ENCODE measurements at places on chromosomes 4 and X. TPM values are rescaled to one million over a fixed set of nuclear protein-coding genes. Genes with fewer than 3 reads are reported as not detected.

Gene ZMAT1
- 2.1 TPM for polyA plus RNA-seq

Gene USP9X
- polyA plus RNA-seq: 6.5 TPM

Gene SLC25A5
- polyA plus RNA-seq: 907 TPM

Gene PFKFB1
- polyA plus RNA-seq: 0.25 TPM

Gene EGFL6
- polyA plus RNA-seq: 2.7 TPM

Gene CT45A5
- not detected for polyA plus RNA-seq

Gene AFM
- polyA plus RNA-seq: not detected

Gene MFAP3L
- polyA plus RNA-seq: 0.53 TPM

Gene SRPX
- 59.0 TPM for polyA plus RNA-seq

Data from stomach (tissue), 19 donors.